ENCODE measurements at places on chromosomes 5 and 9.

DNA sequence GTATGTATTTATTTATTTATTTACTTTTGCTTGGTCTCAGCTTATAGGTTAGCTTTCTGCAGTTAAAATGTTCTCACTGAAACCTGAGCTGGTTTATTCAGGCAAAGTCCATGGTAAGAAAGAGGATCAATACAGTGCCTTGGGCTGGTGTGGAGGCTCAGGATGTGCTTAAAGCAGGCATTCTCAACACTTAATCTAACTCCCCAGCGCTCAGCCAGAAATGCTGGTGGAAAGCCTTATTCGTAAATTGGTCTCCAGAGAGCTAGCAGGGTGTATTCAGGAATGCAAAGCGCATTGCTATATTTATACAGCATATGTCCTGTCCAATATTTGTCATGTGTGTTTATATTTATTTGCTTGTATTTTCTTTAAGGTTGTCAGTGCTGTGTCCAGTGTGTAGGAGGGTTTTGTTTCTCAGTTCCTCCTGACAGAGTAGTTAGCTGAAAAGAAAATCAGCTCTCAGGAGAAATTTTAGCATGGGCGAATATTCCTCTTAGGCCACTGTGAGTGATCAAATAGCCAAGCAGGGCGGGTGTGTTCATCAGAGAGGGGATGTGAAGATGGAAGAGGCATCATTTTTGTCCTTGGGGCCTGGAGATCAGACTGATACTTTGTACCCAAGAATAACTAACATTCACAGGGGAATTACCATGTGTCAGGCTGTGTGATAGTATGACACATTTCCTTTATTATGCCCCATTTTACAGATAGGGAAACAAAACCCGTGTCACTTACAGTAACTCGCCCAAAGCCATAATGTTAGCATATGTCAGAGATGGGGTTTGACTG, 65.8 kb downstream of the DOCK2 start:
- no peak for DNase-seq

DNA sequence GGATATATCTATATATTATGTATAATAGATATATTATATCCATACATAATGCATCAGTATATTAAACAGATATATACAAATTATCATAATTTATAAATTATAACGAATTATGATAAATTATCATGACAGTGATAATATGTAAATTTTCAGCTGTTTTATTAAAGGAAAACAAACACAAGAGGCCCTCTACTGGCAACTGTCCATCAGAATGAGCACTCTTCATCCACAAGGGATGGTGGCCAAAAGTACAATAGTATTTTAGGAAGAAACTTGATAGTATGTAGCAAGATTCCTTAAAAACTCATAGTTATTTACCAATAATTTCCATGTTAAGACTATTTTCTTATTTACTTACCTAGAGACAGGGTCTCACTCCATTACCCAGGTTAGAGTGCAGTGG, 113.3 kb upstream of the LPAR1 start:
- DNase-seq = no peak

DNA sequence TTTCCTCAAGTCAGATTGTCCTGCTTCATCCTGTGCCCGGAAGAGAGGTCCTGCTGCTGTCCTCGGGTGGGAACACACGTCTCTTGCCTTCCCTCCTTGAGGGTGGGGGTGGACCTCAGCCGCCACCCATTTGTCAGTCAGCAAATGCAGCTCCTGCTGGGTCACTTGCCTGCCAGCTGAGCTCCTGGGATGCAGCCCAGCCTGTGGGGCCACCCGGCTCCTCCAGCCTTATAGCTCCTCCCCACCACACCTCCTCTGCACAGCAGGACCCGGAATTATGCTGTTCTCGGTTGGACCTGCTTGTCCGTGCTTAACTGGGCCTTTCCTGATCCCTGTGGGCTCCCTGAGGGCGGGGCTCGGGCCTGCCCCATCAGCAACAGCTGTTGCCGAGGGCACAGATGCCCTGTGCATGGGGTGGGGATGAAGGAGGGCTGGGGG, 52.7 kb downstream of the RXRA start:
- DNase-seq = no peak

DNA sequence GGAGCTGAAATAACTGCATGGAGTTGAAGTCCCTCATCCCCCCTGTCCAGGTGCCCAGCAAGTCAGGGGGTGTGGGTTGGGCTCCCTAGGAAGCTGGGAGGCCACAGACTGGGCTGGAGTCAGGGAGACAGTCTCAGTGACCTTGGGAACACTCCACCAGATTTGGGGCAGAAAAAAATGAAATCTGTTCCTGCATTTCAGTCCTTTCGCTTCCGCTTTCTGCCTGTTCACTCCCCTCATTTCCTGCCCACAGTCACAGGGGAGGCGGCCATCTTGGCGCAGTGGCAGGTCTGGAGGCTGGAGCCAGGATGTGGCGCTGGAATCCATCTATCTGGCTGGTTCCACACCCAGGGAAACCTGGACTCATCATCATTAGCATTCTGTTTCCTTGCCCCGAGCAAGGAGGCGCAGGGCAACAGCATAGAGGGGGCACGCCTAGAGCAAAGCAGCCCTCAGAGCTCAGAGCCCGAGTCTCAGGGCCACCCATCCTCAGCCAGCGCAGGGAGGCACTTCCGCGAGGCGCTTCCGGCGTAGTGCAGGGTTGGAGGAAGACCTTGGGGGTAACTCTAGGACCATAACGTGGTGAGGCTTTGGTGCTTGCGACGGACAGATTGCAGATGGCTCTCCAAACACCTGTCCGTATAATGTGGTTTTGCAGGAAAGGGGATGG, 86.2 kb upstream of the HSPA9 start:
- peak; percentile 36 for DNase-seq

GRCh38 chr5:132556153-132556762, 519 bp upstream of the RAD50 start:
- DNase-seq = no peak

DNA sequence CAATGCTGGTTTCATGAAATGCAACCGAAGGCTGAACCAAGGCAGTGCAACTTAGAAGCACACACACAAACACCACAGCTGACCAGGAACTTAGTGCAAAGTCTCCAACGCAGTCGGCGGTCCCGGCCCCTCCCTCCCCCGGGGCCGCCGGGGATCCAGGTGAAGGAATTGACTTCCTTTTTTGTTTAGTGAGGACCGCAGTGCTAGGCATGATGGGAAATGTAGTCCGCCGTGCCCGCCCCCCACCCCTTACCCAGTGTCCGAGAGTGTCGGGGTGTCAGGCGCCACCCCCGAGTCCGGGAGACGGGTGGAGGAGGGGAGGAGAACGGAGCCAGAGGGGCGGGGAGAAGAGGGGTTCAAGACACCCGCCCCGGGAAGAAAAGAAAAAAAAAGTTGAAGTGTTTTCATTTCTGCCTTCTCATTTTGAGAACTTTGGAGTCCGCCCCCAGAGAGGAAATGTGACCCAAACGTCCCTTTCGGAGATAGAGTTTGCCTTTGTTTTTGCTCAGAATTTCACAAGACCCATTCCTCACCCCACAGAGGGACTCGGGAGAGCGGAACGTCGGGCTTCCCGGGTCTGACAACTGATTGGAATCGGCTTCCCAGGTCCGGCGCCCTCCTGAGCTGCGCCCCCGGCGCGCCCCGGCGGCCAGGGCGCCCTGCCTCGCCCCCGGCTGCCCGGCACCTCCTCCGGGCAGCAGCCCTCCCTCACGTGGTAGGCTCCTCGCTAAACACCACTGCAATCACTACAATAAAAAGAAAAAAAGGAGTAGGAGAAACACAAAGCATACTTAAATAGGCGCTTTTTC, 2.0 kb downstream of the IER5L start:
- peak; percentile 63 for DNase-seq

DNA sequence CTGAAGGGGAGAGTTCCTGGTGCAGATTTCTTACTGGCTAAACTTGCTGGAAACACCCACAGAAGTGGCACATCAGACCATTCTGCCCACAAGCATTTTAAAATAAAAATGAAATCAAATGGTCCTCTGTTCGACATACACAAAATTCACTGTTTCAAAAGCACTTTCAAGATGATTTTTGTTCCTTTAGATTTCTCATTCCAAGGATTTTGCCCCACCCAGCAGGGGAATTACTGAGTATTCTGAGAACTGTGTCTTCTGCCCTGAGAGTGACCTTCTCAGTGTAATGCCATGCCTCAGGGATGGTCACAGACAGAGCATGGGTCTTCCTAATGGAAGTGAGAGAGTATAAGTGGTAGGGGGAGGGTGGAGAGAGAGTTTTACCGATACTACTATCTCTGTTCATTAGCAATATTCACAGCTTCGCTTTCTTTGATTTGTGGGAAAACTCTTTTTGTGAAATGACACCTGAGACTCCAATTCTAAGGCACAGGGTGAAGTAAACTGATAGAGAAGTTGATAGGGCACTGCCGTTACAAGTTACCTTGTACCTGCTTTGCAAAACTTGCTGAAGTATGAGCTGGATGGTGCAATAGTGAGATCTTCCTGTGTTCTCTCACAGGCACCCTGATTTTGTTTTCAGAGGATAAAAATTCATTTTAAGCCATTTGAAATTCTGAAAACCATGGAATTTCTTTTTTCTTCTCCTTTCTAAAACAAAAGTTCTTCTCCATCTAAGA, 95.8 kb upstream of the CD180 start:
- no peak for DNase-seq

DNA sequence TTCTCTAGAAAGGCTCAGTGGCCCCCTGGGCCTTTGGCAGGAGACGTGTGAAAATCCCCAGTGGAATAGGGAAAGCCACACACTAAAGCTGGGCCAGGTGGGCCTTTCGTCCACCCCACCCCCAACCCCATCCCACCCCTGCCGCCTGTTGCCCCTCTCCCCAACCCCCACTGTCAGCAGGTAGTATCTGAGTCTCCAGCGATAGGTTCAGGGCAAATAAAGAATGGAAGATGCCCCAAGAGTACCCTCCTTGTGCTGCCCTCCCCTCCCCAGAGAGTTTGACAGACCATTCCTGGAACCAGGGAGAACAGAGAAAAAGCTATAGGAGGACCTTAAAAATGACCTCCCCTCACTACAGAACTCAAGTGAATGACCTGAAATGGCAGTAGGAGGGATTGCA, 36.7 kb upstream of the UBE2D2 start:
- no peak for DNase-seq

DNA sequence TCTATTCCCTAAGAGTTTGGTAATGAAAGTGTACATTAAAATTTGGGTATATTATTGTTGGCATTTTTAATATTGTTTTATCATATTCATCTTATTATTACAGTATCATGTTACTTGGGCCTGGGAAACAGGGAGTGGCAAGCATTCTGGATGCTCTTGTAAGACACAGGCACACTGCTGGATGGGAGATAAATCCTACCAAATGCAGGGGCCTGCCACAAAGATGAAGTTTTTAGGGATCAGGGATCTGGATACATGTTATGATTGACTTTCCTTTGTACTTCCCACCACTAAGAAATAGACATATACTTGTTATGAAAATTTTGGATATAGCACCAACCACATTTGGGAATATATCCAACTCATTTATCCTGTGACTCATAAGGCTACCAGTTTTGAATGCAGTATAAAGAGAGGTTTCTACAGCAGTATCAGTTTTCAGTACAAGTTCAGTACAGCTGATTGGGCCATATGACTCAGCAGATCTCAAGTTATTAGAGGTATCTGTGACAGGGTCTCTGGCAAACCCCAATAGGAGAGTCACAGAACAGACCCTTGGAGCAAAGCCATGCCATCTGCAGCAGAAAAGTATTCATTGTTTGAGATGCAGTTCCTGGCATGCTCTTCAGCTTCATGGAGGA, 360.1 kb downstream of the DMAC1 start:
- DNase-seq = no peak

DNA sequence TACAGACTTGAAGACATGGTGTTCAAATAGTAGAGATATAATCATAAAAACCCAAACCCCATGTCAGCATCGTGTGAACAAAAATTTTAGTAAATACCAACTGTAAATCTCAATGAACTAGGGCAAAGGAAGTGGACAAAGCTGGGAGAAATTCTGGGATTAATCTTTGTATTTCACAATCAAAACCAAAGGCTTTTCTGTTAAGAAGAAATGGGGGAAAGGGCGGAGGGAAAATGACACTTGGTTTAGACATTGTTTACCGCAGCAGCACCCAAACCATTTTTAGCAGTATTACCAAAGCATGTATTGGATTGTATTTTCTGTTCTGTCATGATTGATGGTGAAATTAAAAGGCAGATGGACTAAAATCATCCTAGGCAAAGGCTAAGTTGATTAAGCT, 134.2 kb upstream of the PRSS3 start:
- DNase-seq = no peak

DNA sequence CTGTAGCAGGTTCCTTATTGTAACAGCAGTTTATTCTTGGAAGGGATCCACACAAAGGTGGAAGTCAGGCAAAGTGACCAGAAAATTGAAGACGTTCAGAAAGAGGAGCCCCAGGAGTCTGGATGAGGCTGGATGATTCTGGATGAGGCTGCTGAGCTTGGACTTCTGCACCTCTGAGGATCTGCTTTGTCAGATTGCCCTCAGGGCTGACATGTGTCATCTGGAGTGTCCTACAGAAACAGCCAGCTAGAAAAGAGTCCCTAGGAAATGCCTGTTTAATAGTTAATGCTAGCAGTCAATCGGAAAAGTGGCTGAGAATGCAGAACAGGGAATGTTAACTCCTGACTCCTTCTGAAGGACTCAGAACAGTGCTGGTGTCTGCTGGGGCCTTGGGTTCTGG, 236.4 kb downstream of the LRRC70 start:
- DNase-seq = no peak

DNA sequence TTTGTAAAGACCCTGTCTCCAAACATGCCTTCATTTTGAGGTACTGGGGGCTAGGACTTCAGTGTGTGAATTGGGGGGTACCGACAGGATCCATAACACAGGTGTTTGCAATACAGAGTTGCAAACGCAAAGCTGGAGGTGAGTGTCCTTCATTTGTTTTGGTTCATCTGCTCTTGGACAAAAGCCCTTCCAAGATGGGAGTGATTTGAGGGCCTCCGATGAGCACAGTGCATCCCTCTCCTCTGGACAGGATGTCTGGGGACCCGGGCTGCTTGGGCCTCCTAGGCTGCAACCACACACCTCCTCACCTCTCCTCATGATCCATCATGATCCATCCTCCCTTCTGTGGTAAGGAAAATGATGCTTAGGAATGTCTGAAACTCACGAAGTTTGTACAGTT, 23.8 kb downstream of the FGD3 start:
- DNase-seq = no peak

DNA sequence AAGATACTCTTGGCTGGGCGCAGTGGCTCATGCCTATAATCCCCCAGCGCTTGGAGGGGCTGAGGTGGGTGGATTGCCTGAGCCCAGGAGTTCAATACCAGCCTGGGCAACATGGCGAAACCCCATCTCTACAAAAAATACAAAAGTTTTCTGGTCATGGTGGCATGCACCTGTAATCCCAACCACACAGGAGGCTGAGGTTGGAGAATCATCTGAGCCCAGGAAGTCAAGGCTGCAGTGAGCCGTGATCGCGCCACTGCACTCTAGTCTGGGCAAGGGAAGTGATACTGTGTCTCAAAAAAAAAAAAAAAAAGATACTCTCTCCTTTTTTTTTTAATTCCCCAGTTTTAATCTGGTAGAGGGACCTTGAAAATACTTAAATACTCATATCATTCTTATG, 15.0 kb downstream of the ANKRD33B start:
- no peak for DNase-seq

DNA sequence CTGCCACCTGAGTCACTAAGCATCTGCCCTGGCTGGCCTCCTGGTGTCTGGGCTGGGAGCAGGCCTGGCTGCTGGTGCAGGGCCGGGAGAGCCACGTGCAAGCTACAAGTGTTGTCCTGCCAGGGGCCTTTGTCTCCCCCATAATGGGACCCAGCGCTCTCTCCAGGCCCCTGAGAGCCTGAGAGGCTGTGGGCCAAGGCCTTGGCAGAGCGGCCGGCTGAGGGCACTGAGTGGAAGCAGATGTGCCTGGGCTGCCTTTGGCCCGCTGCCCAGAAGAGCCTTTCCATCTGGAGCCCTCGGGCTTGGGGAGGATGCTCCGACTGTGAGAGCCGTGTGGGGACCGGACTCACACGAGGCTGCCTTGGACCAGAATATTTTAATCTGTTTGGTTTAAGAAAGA, 185.5 kb downstream of the RGS3 start:
- DNase-seq = no peak
